ENCODE measurements at places on chromosomes 11 and 22.

DNA sequence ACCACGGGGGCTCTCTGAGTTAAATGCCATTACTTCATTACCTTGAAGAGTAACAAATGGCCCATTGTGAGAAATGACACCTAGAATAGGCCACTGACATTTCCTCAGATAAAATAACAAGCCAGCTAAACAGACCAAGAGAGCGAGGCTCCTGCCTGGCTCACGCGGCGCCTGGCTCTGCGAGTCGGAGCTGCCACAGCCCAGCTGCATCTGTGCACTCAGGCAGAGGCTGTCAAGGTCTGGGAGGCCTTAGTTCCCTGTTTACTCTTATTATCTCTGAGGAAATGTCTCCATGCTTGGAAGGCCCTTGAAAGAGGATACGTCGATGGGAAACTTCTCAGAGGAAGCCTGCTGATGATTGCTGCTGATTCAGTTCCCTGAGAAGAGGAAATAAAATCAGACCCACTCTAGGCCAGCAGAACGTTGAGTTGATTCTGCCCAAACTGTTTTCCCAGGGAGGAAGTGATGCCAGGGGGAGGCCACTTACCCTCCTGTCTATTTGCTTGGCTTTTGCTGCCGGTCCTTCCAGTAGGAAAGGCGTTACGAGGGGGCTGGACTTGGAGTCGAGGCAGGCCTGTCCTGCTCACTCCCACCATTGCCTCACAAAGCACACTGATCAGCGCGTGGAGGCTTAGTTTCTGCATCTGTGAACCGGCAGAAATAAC lies 208.8 kb downstream of the TBC1D22A start:
- no peak for DNase-seq

- DNase-seq, result no peak
Observed at GRCh38 chr22:41334951-41335635, 33.8 kb downstream of the ZC3H7B start.

GRCh38 chr11:22728600-22729389 lies 62.4 kb downstream of the GAS2 start:
- DNase-seq, result no peak

- no peak for DNase-seq
Observed at GRCh38 chr11:120608760-120609211, 97.2 kb downstream of the GRIK4 start.

- no peak for DNase-seq
Observed at GRCh38 chr11:14218728-14219127, 140.3 kb downstream of the RRAS2 start.

DNA sequence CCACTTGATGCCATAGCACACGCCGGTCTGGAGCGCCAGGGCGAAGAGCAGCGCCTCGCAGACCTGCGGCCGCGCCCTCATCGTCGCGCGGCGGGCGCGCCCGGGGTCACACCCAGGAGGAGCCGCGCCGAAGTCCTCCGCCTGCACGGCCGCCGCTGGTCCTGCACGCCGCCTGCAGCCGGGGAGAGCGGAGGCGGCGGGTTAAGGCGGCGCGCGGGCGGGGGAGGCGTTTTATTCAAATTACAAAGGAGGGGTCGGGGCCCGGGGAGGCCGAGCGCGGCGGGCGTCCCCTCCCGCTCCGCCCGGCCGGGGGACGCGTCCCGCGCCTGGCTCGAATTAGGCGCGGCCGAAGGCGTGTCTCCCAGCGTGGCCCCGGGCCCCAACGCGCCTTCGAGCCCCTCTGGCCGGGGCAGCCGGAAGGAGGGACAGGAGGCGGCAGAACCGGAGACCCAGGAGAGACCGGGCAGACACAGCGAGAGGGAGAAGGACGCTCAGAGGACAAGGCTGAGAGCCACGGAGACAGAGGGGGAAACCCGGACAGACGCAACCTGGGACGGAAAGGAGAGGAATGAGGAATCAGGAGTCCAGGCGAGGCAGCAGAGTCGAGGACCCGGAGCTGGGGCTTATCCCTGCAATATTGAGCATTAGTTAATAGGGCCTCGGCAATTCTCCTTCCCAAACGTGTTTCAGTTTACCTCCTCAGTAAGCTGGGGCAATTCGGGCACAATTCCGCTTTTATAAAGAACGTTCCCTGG lies at the start of gene WNT11:
TSS of gene WNT11 (minus strand) at position 176 of the 755 bp plus-strand sequence. CDS start at position 81, 95 bp downstream.
- DNase-seq, result peak; percentile 33

DNA sequence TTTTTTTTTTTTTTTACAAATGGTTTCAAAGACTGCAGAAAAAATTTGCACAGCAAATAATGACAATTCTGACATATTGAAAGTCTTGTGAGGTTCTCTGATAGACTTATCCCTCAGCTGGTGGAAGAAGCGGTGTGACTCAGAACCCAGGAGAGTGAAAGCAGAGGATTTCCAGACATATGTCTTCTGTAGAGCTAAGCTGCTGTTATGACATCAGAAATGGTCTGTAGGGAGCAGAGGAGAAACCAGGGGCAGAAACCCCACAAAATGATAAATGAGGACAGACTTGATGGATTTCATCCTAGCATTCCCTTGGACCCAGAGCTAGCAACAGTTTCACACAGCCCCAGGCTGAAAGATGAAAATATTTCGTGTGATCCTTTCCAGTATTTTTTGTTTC lies 582.6 kb downstream of the METTL15 start:
- no peak for DNase-seq
